IMR-90 (cell line): ENCODE measurements at places on chromosomes 2 and 18. TPM values are rescaled to one million over a fixed set of nuclear protein-coding genes. Genes with fewer than 3 reads are reported as not detected.

DNA sequence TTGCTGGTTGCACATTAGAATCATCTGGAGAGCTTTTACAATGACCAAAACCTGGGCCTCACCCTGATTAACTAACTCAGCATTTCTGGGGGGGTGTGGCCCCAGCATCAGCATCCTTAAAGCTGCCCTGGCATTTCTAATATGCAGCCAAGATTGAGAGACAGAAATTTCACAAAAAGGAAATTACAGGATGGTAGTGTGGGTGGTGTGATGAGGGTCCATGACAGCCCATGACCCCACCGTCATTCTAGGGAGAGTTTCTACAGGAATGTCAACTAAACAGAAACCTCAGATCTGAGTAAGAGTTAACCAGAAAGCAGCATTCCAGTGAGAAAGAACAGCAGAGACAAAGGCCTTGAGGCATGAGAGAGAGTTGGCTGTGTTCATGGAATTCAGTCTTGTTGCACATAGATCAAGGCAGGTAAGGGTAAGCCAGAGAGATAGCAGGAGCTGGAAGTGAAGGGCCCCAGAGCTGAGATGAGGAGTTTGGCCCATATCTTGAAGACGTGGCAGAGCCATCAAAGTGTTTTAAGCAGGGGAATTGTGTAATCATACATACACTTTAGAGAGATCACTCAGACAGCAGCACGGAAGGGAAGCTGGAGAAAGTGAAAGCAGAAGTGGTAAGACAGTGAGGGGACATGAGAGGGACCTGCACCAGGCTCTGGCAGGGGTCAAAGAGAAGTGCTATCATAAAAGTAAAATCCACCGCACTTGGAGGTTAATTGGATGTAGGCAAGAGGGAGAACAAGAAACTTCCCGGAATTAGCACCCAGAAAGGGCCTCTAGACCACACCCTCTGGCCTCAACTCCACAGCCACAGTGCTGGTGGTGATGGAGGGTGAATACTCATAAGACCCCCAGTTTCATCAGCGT lies 7.8 kb upstream of the TRABD2A start:
- DNase-seq, result peak; percentile 83

DNA sequence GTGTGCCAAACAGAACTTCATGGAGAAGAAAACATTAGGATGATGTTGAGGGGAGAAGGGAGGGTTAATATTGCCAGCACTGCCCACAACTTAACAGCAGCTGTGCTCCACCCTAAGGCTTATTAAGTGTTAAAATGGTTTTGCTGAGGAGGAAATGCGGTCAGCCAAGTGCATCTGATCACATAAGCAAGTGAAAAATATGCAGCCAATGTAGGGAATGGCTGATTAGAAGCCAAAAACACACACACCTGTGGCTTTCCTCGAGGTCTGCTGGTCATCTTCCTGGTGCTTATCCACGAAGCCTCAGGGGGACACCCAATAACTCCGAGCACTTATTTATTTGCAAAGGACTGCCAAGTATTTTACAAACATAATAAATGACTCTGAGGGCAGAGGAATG lies 66.3 kb upstream of the GPR45 start:
- no peak for DNase-seq

DNA sequence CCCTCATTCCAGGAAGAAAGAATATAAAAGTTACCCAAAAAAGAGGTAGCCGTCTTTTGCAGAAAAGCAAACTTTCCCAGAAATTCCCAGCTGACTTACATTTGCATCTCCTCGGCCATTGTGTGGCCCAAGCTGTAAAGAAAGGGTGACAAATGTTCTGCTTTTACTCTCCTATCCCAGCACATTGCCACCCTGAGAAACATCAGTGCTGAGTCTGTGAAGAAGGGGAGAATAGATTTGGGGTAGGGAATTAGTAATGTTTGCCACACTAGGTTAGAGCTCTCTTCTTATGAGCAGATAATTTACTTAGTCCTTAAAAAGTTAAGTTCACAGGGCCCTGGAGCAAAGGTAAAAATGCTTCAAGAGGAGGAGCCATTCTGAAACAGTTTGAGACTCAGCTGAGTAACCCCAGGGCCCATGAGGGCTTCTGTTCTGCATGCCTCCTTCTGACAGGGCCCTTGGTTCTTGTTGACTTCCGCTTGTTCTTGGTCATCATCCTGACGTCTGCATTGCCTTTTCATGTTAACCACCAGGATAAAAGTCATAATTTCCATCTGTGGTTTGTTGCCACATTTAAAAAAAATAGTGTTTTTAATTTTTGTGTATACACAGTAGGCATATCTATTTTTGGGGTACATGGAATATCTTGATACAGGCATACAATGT lies 550.7 kb downstream of the RNF144A start:
- DNase-seq, result no peak

DNA sequence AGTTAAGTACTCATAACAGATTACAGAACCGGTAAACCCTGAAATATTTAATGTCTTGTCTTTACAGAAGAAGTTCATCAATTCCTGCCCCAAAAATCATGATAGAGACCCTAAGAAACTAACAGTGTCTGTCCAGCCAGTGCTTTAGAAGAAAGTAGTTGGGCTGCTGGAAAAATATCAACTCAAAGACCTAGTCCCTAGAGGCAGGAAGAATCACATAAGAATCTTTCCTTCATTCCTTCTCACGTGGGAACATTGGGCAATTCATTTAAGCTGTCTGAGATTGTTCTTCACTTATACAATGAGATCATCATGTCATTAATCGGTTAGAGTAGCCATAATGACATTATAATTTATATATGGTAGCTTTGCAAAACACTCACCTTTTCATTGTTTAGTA lies 156.4 kb downstream of the CCBE1 start:
- DNase-seq, result peak; percentile 52

DNA sequence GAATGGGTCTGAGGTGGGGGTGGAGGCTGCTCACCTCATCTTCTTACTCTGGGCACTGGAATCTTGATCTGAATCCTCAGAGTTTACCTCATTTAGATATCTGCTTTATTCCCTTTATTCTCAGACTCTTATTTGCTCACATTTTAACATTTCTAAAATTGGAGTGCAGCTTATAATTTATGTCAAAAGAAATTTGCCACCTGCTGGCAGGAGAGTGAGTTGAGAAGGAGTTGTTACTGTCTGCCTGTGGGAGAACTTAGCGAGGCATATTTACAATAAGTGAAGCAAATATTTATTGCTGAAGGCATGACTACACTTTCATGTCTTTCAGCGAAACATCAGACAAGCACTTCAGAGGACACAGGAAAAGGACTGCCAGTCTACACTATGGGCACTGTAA lies 16.4 kb upstream of the KIAA2012 start:
- peak; percentile 51 for DNase-seq

DNA sequence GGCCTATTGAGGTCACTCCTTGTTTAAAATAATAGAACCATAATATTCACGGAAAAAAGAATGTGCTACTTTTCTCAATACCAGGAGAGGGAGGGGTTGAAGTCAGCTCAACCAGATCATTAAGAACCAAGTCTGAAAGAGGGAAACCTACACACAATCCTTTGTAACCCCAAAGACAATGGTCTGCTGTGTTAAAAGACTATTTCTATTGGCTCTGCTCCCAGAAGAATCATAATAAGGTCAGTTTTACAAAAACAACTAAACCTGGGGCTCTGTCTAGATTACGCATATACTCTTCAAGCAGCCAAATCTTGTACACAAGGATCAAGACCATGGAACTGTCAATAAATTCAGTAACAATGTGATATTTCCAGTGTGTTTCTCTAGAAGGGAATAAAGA lies 177.2 kb upstream of the CRIM1 start:
- DNase-seq, result no peak

- DNase-seq, result peak; percentile 71
Observed at GRCh38 chr2:119958670-119959268, 54.1 kb upstream of the EPB41L5 start.

DNA sequence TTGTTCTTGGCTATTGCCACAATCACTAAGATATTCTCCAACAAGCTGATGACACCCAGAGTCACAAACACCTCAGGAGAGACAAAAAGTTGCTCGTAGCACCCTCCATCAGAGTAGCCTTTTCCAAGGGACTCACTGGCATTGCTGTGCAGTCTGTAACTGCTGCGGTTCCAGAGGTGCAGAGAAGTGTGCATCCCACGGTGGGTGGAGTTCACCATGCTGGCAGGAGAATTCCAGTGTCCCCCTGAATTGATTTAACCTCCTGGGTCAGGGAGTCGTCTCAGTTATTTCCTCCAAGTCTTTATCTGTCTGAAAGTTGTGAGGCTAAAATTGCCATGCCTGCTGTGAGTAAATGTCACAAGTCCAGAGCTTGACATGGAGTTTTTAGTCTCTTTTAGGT lies 443 bp downstream of the MC4R start:
- no peak for DNase-seq

DNA sequence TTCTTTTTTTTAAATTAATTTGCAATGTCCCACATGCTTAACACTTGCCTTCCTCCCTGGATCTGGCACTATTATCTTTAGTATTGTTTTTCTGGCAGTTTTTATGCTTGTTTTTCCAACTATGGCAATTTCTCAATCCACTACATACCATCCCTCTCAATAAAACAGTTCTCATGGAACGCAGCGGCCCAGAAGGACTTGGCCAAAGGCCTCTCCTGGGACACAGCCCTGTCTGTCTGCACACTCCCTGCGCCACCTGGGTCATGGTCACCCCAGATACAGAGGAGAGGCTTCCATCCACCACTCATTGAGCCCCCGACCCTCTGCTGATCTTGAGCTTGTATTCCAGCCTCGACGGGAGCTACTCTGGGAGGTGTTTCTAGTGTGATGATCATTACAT lies 91.2 kb downstream of the TWIST2 start:
- no peak for DNase-seq

GRCh38 chr2:9294764-9295163 lies 88.2 kb downstream of the ASAP2 start:
- DNase-seq, result no peak

- peak; percentile 60 for DNase-seq
Observed at GRCh38 chr2:55120634-55121359, 70.5 kb upstream of the RTN4 start.

DNA sequence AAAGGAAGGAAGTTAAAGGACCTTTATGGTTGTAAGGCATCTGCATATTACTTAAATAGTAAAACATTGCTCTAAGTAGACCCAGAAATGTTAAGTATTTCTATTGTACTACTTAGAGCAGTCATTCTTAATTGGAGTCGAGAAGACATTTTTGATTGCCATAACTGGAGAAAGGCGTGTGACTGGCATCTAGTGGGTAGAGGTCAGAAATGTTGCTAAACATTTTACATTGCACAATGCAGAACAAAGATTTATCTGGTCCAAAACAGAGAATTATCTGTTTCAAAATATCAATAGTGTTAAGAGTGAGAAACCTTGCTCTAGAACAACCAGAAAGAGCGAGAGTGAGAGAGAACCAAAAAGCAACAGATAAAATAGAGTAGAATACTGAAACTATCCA lies 23.3 kb upstream of the ROCK1 start:
- DNase-seq, result peak; percentile 7

GRCh38 chr2:75276093-75277029 lies 77.0 kb upstream of the TACR1 start:
- peak; percentile 72 for DNase-seq

GRCh38 chr2:24329700-24330099 lies 30.6 kb downstream of the ITSN2 start:
- no peak for DNase-seq

DNA sequence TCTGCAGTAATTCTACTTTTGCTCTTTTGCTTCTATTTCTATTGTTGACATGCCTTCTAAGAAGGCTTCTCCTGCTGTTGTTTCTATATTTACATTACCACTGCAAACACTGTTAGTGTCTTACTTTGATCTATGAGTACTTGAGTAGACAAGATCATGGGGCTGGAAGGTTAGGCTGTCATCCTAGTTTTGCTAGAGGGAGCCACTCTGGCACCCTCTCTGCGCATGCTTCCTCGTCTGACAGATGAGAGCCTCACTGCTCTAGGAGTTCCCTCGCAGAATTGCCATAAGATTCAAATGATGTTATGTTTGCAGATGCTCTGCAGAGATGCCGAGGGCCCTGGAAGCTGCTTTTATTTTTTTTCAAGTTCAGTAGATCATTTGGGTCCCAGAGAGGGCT lies 185.6 kb downstream of the RNF144A start:
- DNase-seq, result no peak

DNA sequence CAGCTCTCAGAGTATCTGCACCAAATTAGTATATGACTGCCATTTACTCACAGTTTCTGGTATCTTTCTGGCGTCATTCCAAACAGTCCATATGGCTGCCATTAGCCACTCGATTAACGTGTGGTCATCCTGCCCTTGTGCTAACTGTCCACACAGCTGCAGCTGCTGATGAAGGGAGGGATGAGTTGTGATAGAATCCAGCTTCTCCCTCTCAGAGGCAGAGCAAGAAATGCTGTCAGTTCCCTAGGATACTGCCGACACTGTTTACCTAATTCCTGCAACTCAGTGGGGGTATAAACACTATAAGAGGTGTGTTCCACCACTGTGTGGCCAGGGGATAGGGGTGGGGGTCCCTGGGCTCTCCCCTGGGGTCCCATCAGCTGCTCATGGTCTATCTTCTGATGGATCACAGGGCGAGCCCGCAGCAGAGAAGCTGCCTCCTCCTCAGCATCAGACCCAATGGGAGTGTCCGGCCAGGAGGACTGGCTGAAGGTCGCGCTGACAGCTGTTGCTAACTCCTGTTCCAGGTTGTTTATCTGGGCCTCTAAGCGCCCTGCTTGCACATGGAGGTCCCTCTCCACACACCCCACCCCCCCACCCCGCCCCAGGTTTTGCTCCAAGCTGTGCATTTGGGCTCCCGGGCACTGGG lies 17.3 kb upstream of the KLHL23 start:
- DNase-seq, result peak; percentile 83

- DNase-seq, result no peak
Observed at GRCh38 chr2:200772620-200773019, 39.1 kb upstream of the BZW1 start.

DNA sequence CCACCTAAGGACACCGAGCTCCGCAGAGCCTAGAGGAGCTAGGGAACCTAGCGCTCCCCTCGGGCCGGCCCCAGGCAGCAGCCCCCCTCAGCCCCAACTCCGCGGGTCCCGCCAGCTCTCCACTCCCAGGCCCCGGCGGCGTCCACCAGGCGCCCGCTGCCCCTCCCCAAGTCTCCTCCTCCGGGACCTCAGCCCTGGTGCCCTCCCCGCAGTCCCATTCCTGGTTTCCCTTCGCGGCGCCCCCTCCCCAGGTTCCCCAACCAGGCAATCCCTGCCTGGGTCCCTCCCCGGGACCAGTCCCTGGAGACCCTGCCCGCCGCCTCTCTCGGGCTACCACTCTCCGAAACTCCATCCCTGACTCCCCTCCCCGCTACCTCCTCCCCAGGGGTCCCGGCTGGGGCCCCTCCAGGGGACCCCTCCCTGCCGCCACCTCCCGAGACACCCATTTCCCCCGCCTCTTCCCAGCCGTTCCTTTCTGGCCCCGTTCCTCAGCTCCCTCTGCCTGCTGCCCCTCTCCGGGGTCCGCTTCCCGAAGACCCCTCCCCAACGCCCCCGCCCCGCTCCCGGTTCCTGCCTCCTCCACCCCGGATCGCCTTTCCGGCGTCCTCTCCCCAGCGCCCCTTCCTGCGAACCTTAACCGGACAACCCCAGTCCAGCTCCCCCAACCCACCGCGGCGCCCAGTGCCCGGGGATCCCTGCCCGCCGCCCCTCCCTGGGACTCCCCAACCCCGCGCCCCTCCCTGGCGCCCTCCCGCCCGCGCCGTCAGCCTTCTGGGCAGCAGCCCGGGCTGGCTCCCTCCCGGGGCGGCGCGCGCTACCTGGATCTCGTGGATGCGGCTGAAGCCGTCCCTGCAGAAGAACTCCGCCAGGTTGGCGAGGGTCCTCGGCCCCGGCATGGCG lies 678 bp downstream of the CYP27C1 start:
- DNase-seq, result no peak

The SATB2 gene
- 6.2 and 7.4 TPM in 2 replicates for polyA plus RNA-seq

The HAUS1 gene
- polyA plus RNA-seq, result 33.4 and 55.0 TPM in 2 replicates

The CYTIP gene
- polyA plus RNA-seq, result not detected in 2 replicates

The CHST9 gene
- polyA plus RNA-seq, result not detected in 2 replicates

The FAM124B gene
- polyA plus RNA-seq, result not detected in 2 replicates

The ATRAID gene
- polyA plus RNA-seq, result 165 and 173 TPM in 2 replicates

The GATA6 gene
- polyA plus RNA-seq, result 4.0 and 4.2 TPM in 2 replicates
